ENCODE measurements at places on chromosomes 6 and 20.

DNA sequence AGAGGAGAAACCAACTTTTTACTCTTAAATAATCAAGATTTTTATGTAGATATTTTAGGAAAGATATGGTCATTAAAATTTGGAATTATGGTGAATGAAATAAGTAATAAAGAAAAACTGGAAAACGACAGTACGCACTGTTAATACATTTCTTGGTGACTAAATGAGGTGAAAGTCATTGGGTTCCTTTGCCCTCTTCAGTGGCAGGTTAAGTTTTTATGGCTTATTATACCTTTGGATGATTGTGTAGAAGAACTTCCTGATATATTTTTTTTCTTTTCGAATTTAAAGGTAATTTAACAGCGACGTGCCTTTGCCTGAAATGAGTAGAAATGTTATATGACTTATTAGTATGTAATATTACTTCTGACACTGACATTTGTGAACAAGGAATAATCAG lies 43.4 kb downstream of the FOXO3 start:
- DNase-seq = no peak
- H3K36me3 ChIP-seq = no peaks in the 10 kb centered on the region
- H3K27ac ChIP-seq = no peak overlapping the region
- no peaks in the 10 kb centered on the region for H3K27me3 ChIP-seq

GRCh38 chr6:152232501-152233151 lies 404.5 kb downstream of the SYNE1 start:
- H3K36me3 ChIP-seq = no peaks in the 10 kb centered on the region
- peaks cover 24% of the 10 kb centered on the region for H3K4me1 ChIP-seq
- peak overlapping the region; percentile 77 for H3K4me3 ChIP-seq
- peak overlapping the region; percentile 64 for H3K27ac ChIP-seq
- peak; percentile 7 for DNase-seq
- no peaks in the 10 kb centered on the region for H3K27me3 ChIP-seq

- H3K4me3 ChIP-seq = no peak overlapping the region
- no peaks in the 10 kb centered on the region for H3K27me3 ChIP-seq
- no peak overlapping the region for H3K27ac ChIP-seq
- DNase-seq = no peak
- peaks cover 4% of the 10 kb centered on the region for H3K36me3 ChIP-seq
Observed at GRCh38 chr6:137104926-137105325, 60.2 kb upstream of the IL20RA start.

- no peak overlapping the region for H3K27ac ChIP-seq
- DNase-seq = no peak
- peaks cover 8% of the 10 kb centered on the region for H3K4me1 ChIP-seq
- no peak overlapping the region for H3K4me3 ChIP-seq
- H3K27me3 ChIP-seq = peaks cover 64% of the 10 kb centered on the region
Observed at GRCh38 chr20:45725134-45725533, 3.0 kb downstream of the SPINT4 start.

- no peaks in the 10 kb centered on the region for H3K36me3 ChIP-seq
- no peak for DNase-seq
- no peak overlapping the region for H3K27ac ChIP-seq
- no peaks in the 10 kb centered on the region for H3K4me1 ChIP-seq
- no peak overlapping the region for H3K4me3 ChIP-seq
Observed at GRCh38 chr6:32402812-32403211, 4.2 kb downstream of the BTNL2 start.

- no peak for DNase-seq
- H3K4me1 ChIP-seq = peaks cover 85% of the 10 kb centered on the region
- H3K27me3 ChIP-seq = no peaks in the 10 kb centered on the region
- H3K36me3 ChIP-seq = peaks cover 15% of the 10 kb centered on the region
Observed at GRCh38 chr20:59171986-59172385, 8.4 kb downstream of the ZNF831 start.

- peak; percentile 31 for DNase-seq
- H3K4me1 ChIP-seq = peaks cover 57% of the 10 kb centered on the region
- no peaks in the 10 kb centered on the region for H3K36me3 ChIP-seq
- peak overlapping the region; percentile 94 for H3K27ac ChIP-seq
Observed at GRCh38 chr20:53707371-53708055, 113.9 kb upstream of the ZNF217 start.

- peaks cover 37% of the 10 kb centered on the region for H3K4me1 ChIP-seq
- H3K27me3 ChIP-seq = no peaks in the 10 kb centered on the region
- no peak for DNase-seq
- no peaks in the 10 kb centered on the region for H3K36me3 ChIP-seq
- peak overlapping the region; percentile 14 for H3K4me3 ChIP-seq
Observed at GRCh38 chr6:142155895-142156757, 9.1 kb downstream of the VTA1 start.

DNA sequence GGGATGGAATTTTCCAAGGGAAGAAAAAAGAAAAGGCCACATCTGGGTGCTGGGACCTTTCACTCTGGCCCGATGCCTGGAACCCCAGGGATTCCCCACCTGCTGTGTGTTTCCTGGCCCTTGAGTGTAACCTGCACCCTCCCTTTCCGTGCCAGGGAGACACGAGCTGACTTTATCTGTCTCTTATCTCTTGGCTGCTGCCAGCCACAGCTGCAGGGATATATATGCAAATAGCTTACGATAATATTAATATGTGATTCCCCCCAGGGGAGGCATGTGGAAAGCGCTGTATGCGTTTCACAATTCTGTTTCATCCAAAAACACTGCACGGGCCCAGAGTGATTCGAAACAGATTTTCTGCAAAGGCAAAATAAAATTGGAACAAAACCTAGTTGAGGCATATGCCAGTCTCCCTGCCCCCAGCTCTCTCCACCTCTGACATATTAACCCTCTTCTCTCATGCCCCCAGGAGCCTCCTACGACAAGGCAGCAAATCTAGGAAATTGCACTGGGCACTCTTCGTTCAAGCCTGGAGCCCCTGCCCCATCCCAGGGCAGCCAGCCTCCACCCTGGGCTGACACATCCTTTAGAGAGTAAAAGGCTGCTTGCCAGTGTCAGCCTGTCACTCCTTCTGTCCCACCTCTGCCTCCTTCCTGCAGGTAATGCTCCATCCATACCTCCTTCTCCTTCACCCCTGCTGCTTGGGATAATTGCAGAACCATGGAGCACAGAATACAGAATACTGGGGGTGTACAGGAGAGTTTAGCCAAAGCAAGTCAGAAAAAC lies 1.3 kb downstream of the RIPOR3 start:
- H3K4me1 ChIP-seq = peaks cover 19% of the 10 kb centered on the region
- no peak overlapping the region for H3K4me3 ChIP-seq
- H3K36me3 ChIP-seq = no peaks in the 10 kb centered on the region
- no peak for DNase-seq

- no peak overlapping the region for H3K4me3 ChIP-seq
- H3K27me3 ChIP-seq = peaks cover 26% of the 10 kb centered on the region
- H3K27ac ChIP-seq = no peak overlapping the region
- no peak for DNase-seq
- peaks cover 9% of the 10 kb centered on the region for H3K4me1 ChIP-seq
- peaks cover 3% of the 10 kb centered on the region for H3K36me3 ChIP-seq
Observed at GRCh38 chr20:50309764-50310672, 119.4 kb downstream of the CEBPB start.

DNA sequence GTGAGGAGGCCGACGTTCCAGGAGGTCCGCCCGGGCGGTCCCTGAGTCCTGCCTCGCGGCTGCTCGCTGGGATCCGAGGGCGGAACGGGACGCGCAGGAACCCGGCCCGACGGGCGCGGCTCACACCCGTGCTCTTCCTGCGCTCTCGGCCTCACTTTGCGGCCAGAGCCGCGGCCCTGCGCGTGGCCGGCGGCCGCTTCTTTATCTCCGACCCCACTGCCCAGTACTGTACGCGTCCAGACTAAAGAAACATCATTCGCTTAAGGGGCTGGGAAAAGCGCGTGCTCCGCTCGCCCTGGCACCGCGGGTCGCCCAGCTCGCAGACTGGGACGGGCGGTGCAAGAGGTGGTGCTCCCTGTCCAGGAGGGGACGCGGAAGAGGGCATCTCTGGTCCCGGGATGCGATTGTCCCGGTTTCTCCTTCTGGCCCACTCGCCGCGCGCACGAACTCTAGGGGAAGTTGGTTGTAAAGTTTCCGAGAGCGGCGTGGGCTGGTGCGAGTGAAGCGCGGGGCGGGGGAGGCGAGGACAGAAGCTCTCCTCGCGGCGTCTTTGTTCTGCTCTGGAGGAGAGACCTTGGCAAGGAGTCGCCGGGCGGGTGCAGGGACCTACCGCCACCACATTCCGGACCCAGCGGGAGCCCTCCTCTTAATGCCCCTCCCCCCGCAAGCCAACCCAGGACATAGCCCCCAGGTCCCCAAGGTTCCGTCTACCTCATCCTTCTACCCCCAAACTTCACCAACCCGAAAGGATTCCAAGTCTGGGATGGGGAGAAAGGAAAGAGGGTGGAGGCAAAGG lies 71.0 kb downstream of the SOX4 start:
- H3K4me3 ChIP-seq = peak overlapping the region; percentile 70
- peaks cover 74% of the 10 kb centered on the region for H3K27me3 ChIP-seq
- H3K27ac ChIP-seq = no peak overlapping the region
- DNase-seq = peak; percentile 37

GRCh38 chr20:49578436-49578835 lies 10.5 kb upstream of the PTGIS start:
- peaks cover 12% of the 10 kb centered on the region for H3K27me3 ChIP-seq
- DNase-seq = no peak
- H3K4me3 ChIP-seq = no peak overlapping the region
- peaks cover 11% of the 10 kb centered on the region for H3K4me1 ChIP-seq
- peaks cover 17% of the 10 kb centered on the region for H3K36me3 ChIP-seq

DNA sequence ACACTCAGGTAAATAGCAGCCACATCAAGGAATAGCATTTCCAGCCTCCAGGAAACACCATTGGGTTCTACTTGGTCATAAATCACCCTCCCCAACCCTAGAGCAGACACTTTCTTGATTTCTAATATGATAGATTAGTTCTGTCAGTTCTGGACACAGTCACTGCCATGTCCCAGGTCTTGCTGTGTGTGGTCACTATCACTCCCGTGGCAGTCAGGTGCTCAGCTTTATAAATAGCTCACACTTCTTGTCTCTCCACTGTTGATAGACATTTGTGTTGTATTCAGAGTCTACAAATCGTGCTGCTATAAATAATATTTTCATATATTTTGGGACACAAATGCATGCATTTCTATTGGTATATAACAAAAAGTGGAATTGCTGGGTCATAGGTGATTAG lies 13.3 kb downstream of the HLA-F start:
- peaks cover 3% of the 10 kb centered on the region for H3K36me3 ChIP-seq
- no peak overlapping the region for H3K4me3 ChIP-seq
- no peaks in the 10 kb centered on the region for H3K27me3 ChIP-seq
- H3K4me1 ChIP-seq = peaks cover 13% of the 10 kb centered on the region
- no peak for DNase-seq
- no peak overlapping the region for H3K27ac ChIP-seq

DNA sequence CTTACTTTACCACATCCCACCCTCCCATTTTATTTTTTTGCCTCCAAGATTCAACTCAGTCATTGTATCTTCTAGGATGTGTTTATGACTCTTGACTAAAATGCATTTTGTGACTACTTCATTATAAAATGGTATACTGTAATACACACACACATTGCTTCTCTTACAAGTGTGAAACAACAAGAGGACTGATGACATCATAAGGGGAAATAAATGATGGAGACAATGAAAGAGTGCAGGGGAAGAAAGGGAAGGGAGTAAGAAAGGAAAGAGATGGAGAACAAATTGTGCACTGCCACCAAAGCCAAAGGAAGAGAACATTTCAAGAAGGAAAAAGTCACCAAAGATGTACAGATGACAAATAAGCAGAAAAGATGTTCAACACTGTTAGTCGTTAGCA lies 102.6 kb downstream of the CD164 start:
- DNase-seq = no peak
- no peak overlapping the region for H3K4me3 ChIP-seq
- no peak overlapping the region for H3K27ac ChIP-seq
- H3K27me3 ChIP-seq = no peaks in the 10 kb centered on the region
- no peaks in the 10 kb centered on the region for H3K36me3 ChIP-seq

- H3K4me3 ChIP-seq = no peak overlapping the region
- DNase-seq = no peak
Observed at GRCh38 chr6:6997263-6998193, 110.2 kb upstream of the RREB1 start.

- H3K4me3 ChIP-seq = no peak overlapping the region
- no peaks in the 10 kb centered on the region for H3K4me1 ChIP-seq
- DNase-seq = no peak
- H3K36me3 ChIP-seq = no peaks in the 10 kb centered on the region
Observed at GRCh38 chr20:17785007-17785406, 85.2 kb downstream of the BANF2 start.

DNA sequence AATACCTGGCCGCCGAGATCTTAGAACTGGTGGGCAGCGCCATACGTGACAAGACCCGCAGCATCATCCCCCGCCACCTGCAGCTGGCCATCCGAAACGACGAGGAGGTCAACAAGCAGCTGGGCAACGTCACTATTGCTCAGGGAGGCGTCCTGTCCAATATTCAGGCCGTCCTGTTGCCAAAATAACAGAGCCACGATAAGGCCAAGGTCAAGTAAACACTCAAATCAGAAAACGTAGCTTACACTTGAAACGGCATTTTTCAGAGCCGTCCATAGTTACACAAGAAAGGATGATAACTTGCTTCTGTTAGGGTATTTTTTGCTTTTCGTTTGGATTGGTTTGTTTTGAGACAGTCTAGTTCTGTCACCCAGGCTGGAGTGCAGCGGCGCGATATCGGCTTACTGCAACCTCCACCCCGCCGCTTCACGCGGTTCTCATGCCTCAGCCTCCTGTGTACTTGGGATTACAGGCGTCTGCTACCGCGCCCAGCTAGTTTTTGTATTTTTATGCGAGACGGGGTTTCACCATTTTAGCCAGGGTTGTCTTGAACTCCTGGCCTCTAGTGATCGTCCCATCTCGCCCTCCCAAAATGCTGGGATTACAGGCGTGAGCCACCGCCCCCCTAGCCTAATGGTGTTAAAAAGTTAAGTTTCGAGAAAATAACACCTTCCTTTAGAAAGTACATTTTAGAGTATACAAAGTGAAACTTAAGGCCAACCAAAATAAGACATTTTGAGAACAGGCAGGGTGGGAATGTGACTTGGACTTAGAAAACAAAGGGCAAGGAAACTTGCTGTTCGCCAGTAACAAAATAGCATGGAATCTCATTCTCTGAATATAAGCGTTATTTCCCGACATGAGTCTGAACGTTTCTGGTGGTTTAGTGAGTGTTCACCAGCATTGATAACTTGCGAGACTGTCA lies 42.8 kb upstream of the HFE start:
- DNase-seq = peak; percentile 65
- H3K4me3 ChIP-seq = peak overlapping the region; percentile 93
- peaks cover 26% of the 10 kb centered on the region for H3K4me1 ChIP-seq
- no peaks in the 10 kb centered on the region for H3K36me3 ChIP-seq
- peak overlapping the region; percentile 99 for H3K27ac ChIP-seq

GRCh38 chr6:122758927-122759334 lies 20.6 kb upstream of the FABP7 start:
- H3K27me3 ChIP-seq = peaks cover 3% of the 10 kb centered on the region
- H3K4me3 ChIP-seq = no peak overlapping the region
- no peaks in the 10 kb centered on the region for H3K36me3 ChIP-seq
- H3K27ac ChIP-seq = no peak overlapping the region

GRCh38 chr6:5958921-5959320 lies 47.8 kb downstream of the NRN1 start:
- no peak overlapping the region for H3K4me3 ChIP-seq
- no peaks in the 10 kb centered on the region for H3K4me1 ChIP-seq
- no peak for DNase-seq

Data from activated T-cell treated with anti-CD3 and anti-CD28 coated beads, Interleukin-2, amount 50 U/mL, for 72 hours (primary cell).